ENCODE measurements at places on chromosomes 13 and 19.

DNA sequence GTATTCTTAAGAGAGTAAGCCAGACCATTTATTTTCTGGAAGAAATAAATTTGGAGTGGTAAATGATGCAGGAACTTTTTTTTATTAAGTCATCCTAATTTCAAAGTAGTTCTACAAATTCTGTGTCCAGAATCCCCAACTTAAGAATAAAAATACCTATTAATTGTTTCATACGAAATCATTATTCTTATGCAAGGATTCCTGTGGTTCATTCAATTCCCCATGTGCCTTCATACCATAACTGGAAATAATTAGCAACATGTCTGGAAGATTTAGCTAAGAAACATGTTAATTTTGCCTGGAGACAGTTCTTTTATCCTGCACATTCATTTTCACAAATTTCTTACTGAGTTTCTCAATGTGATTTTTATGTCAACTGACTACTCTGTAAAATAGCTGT, 408.6 kb downstream of the PCDH9 start:
- H3K4me1 ChIP-seq, result no peaks in the 10 kb centered on the region
- no peak for DNase-seq
- no peak overlapping the region for H3K27ac ChIP-seq
- no peaks in the 10 kb centered on the region for H3K36me3 ChIP-seq
- no peaks in the 10 kb centered on the region for H3K27me3 ChIP-seq
- no peak overlapping the region for H3K4me3 ChIP-seq

- H3K27me3 ChIP-seq, result no peaks in the 10 kb centered on the region
- no peaks in the 10 kb centered on the region for H3K36me3 ChIP-seq
- no peak overlapping the region for H3K4me3 ChIP-seq
- DNase-seq, result peak; percentile 88
- peak overlapping the region; percentile 85 for H3K27ac ChIP-seq
These were observed 76.2 kb upstream of the TNFSF11 start for GRCh38 chr13:42497798-42498197.

DNA sequence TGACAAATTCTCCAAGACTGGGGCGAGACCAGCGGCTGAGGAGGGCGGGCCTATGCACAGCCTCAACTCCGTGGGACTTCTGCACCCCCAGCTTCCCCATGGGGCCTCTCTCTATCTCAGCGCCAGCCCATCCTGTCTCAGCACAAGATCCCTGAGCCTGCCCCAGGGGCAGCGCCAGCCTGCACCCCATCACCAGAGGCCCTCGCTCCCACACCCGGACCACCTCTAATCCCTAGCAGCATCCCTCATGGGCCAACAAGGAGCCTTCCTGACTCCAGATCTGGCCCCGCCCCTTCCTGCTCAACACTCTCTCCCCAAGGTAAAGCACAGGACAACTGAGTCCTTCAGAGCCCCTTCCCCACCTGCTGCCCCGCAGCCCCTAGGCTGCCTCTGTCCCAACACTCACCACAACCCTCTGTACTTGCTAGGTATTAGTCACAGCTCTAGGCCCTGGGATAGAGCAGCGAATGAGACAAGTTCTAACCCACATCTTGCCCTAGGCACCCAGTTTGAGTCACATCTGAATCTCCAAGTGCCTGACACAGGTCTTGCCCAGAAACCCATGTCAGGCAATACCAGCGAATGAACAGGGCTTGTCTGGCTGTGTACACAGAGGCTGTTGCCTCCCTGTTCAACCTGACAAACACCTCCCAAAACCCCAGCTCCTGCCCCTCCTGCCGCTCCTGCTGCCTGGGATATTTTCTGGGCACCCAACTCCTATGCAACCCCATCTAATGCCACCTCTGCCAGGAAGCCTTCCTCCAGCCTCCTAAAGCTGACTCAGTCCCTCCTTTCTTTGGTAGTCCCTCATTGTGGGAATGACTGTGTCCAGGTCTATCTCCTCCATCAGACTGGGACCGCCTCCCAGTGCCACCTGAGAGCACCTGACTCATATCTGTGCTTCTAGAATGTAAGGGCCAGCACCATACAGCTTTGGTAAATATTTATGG, 18.6 kb downstream of the GRIK5 start:
- DNase-seq, result no peak
- H3K4me3 ChIP-seq, result no peak overlapping the region
- no peaks in the 10 kb centered on the region for H3K36me3 ChIP-seq
- H3K27ac ChIP-seq, result no peak overlapping the region
- H3K4me1 ChIP-seq, result no peaks in the 10 kb centered on the region

DNA sequence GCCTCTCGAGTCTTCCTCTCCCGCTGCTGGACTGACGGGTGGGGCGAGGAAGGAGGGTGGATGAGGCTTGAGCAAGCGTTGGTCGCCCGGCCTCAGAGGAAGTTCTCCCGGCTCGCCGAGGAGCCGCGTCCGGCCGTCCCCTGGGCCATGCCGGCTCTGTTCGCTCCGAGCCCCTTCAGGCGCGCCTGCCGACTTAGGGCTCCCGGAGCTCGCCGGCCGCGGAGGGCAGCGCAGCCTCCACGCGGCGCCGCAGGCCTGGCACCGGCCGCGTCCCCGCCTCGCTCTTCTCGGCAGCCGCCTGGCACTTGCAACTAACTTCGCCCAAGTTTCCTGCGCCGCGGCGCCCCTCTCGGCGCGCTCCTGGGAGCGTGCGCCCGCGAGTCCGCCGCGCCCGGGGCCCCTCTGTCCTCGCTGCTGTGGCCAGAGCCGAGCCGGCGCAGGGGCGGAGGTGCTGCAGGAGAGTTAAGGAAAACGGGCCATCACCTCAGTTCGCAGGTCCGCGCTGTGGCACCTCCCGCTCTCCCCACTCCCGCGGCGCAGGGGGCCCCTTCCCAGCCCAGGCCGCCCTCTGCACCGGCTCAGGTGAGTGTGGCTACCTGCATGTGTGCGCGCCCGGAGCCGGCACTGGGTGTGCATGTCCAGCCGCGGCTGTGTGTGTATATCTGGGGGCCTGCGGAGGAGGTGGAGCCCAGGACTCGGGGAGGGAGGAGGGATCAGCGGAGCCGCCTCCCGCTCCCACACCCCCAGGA, 641 bp upstream of the SOX21 start:
- H3K27ac ChIP-seq, result no peak overlapping the region
- peaks cover 12% of the 10 kb centered on the region for H3K27me3 ChIP-seq
- H3K4me3 ChIP-seq, result no peak overlapping the region
- H3K4me1 ChIP-seq, result no peaks in the 10 kb centered on the region
- H3K36me3 ChIP-seq, result no peaks in the 10 kb centered on the region
- DNase-seq, result no peak

GRCh38 chr13:50222569-50223332, 207.5 kb downstream of the KCNRG start:
- H3K4me3 ChIP-seq, result no peak overlapping the region
- H3K4me1 ChIP-seq, result peaks cover 18% of the 10 kb centered on the region
- no peaks in the 10 kb centered on the region for H3K36me3 ChIP-seq
- no peak overlapping the region for H3K27ac ChIP-seq
- H3K27me3 ChIP-seq, result 0 out of 2 replicates have a peak, but pooled peaks cover 3% of the 10 kb centered on the region
- no peak for DNase-seq
